ENCODE measurements at places on chromosomes 2 and 18.

- no peak for DNase-seq
Measured at GRCh38 chr2:180196419-180196977, 189.4 kb upstream of the CWC22 start.

- no peak for DNase-seq
Measured at GRCh38 chr18:51537487-51537886, 340.0 kb upstream of the MEX3C start.

DNA sequence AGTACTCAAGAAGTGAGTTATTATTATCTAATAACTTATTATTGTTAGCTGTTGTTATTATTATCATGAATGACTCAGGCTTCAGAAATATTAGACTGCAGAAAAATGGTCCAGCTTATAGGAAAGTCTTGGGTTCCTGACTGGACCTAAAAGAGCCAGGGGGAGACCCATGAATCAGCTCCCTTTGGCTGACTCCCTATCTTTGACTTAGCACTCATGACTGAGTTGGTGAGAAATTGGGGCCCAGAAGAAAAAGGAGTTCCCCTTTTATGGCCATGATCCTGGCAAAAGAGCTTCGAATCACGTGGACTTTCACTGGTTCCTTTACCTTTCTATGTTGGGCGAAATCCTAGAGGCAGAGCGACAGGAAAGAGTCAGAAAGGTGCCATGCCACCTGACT, 145.8 kb downstream of the MYO3B start:
- DNase-seq: no peak

GRCh38 chr2:9700109-9700495, 69.3 kb upstream of the YWHAQ start:
- DNase-seq: no peak

GRCh38 chr18:74457043-74457724, at the start of gene DIPK1C:
Gene DIPK1C (minus strand): TSS chr18:74457308. CDS start chr18:74457259, 49 bp downstream.
- no peak for DNase-seq

- no peak for DNase-seq
Measured at GRCh38 chr2:168434146-168434545, 21.9 kb upstream of the CERS6 start.

DNA sequence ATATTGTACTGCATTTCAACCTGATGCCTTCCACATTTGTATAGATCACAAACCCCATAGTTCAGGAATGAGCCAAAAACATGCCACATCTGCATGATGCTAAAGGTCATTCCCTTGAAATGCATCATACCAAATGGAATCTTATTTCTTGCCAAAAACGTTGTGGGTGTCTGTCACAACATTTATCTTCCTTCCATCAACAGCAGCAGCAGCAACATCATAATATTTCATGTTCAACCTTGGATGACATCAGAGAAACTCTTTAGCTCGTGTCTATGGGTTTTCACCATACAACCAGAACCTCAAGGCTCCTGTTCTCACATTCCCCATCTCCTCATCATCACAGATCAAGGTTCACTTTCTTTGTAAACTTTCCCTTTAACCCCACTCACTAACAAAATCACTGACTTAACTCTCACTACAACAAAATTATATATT, 221.3 kb upstream of the CTAGE1 start:
- DNase-seq: peak; percentile 65

DNA sequence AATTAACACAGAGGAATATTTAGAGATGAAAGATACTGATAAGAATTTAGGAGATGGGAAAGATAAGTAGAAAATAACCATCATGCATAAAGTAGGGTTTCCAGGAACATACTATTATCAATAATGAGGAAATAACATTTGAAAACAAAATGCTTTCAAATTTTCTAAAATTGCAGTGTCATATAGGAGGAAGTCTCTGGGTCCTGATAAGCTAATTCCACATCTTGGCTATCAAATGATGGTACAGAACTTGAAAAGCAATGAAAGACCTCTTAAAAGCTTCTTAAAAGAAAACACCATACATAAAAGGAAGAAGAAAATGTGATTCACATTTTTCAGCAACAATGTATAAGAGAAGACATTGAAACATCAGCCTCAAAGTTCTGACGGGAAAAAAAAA, 1024.8 kb downstream of the TSN start:
- no peak for DNase-seq

GRCh38 chr2:134305109-134305491, 51.2 kb downstream of the MGAT5 start:
- no peak for DNase-seq

DNA sequence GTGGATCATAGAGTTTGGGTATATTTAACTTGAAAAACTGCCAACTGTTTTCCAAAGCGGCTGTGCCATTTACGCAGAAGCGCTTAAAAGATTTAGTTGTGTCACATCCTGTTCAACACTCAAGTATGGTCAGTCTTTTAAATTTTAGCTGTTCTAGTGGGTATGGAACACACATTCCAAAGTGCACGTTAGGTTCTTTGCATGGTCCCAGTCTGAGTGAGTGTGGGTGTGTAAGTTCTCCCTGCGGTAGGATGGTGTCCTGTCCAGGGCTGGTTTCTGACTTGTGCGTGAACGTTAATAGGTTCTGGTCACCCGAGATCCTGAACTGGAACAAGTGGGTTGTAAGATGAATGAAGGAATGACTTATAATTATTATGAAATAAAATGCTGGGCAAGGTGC, 28.4 kb upstream of the IL36G start:
- DNase-seq: no peak

- DNase-seq: no peak
Measured at GRCh38 chr2:169139145-169139544, 69.8 kb downstream of the DHRS9 start.

- no peak for DNase-seq
Measured at GRCh38 chr2:98474979-98475632, 30.4 kb downstream of the INPP4A start.

- no peak for DNase-seq
Measured at GRCh38 chr2:29139731-29140130, 24.5 kb downstream of the CLIP4 start.

DNA sequence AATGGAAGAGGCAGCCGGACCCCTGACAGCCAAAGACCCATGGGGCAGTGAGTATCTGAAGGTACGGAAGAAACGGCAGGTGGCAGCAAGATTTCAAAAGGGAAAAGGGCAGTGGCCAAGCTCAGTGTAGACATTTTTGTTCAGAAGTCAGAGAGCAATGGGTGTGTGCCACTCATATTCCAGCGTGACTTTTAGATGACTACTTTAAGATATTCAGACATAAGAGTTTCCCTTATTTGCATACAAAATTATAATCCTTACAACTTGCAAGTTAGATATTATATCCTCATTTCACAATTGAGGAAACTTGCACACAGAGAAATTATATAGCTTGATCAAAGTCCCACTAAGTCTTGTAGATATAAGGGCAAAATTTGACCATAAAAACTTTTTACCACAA, 60.7 kb upstream of the CYTIP start:
- DNase-seq: no peak

DNA sequence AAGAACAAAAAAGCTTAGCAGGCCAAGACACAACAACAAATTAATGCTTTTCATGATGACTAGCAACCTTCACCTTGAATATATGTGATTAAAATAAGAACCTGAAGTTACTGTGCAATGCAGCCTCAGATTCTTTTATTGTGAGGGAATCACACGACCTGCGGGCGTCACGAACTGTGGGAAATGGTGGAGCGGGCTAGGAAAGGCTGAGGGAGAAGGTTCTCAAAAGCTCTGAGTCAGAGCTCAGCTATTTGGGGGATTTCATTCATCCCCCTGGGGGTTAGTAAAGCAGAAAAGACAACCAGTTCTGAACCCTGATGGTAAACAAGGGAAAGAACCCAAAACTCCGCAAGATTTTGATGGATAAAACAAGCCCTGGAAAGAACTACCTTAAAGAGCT, 89.3 kb upstream of the NCKAP5 start:
- DNase-seq: peak; percentile 60

GRCh38 chr18:3281456-3282400, 19.8 kb downstream of the MYL12B start:
- peak; percentile 86 for DNase-seq

Data from kidney glomerular epithelial cell (primary cell).